Activated CD4-positive, alpha-beta T cell treated with anti-CD3 and anti-CD28 coated beads, Interleukin-10, Interleukin-2, amounts not matched to agents 100 ng/mL and 50 ng/mL, durations not matched to agents 16 hours and 8 hours (primary cell): ENCODE measurements at places on chromosomes 4 and X.

DNA sequence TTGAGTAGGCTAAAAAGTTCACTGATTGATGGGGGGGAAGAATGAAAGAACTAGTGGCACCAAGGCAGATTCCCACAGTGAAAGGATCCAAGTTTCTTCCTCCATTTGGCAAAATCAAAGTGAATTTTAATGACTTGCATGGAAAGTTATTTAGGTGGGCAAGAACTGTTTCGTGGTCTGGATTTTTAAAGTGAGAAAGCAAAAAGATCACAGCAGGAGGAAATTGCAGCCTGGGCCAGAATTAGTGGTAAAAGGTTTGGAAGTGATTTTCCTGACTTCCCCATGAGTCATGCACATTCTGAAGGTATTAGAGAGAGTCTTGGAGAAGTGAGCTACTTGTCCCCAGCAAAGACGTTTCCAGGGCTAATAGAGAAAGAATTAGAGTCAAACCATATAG lies 207.8 kb downstream of the ANTXR2 start:
- no peak for DNase-seq

GRCh38 chrX:132171881-132172280 lies 44.1 kb upstream of the FRMD7 start:
- no peak for DNase-seq

GRCh38 chrX:29911673-29912072 lies 303.7 kb upstream of the MAGEB2 start:
- no peak for DNase-seq

- DNase-seq = no peak
Observed at GRCh38 chr4:44740201-44740600, 13.8 kb upstream of the GNPDA2 start.

GRCh38 chr4:40940317-40940741 lies 190.6 kb downstream of the NSUN7 start:
- no peak for DNase-seq

DNA sequence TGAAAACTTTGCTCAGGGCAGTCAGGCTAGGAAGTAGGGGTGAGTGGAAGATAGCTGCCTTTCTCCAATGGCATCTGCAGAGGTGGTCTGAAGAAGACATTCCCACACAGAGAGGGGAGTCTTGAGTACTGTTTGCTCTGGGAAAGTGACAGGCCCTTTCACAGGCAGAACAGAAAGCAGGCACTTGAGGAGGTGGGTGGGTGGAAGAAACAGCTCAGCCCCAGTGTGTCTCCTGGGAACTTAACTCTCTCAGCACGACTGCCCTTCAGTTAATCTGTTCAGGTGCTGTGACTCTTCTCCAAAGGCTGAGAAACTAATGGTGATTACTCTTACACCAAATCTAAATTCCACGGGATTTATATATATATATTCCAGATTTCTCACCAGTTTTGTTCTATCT lies 28.3 kb downstream of the ENOPH1 start:
- DNase-seq = no peak

- DNase-seq = no peak
Observed at GRCh38 chr4:120591038-120591437, 331.5 kb downstream of the PRDM5 start.

GRCh38 chr4:46931981-46932380 lies 22.9 kb upstream of the COX7B2 start:
- DNase-seq = peak; percentile 20

- no peak for DNase-seq
Observed at GRCh38 chrX:23887451-23887850, 20.3 kb downstream of the APOO start.

DNA sequence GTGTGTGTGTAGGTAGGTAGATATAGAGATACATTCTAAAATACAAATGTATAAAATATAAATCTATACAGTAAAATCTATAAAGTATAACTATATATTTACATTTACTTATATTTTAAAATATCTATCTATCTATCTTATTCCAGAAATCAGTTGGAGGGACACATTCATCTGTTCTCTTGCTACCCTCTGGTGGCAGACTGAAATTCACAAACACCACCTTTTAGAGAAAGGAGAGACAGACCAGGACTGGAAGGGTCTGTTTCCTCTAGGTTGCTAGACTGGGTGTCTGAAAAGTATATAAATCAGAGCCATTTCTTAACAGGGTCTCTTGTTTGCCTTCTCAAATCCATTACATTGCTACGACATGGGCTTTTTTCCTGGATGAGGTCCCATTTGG lies 343.0 kb downstream of the OPHN1 start:
- no peak for DNase-seq

DNA sequence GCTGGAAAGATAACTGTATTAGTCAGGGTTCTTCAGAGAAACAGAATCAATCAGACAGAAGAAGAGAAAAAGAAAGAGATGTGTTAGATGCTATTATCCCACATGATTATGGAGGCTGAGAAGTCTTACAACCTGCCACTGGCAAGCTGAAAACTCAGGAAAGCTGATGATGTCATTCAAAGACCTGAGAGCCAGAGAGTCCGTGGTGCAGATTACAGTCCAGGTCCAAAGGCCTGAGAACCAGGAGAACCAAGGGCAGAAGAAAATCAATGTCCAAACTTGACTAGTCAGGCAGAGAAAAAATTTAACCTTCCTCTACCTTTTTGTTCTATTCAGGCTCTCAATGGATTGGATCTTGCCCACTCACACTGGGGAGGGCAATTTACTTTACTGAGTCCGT lies 172.5 kb downstream of the QDPR start:
- no peak for DNase-seq

GRCh38 chrX:34112459-34112858 lies 19.7 kb downstream of the FAM47A start:
- no peak for DNase-seq

- no peak for DNase-seq
Observed at GRCh38 chr4:139609647-139610046, 53.6 kb upstream of the SETD7 start.

- no peak for DNase-seq
Observed at GRCh38 chr4:99803566-99804101, 13.0 kb upstream of the DAPP1 start.

DNA sequence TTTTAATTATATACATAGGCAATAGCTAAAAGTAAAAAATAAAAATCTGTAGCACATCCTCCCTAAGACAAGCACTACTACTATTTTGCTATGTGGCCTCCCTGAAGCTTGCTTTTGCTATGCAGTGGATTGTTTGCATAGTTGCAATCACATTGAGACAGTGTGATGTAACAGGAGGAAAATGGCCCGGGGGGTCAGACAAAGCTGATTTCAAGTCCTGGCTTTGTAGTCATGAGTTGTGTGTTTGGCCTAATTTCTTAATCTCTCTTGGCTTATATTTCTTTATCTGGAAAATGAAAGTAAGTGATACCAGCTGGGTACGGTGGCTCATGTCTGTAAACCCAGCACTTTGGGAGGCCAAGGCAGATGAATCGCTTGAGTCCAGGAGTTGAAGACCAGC lies 166.6 kb downstream of the LHFPL1 start:
- no peak for DNase-seq

DNA sequence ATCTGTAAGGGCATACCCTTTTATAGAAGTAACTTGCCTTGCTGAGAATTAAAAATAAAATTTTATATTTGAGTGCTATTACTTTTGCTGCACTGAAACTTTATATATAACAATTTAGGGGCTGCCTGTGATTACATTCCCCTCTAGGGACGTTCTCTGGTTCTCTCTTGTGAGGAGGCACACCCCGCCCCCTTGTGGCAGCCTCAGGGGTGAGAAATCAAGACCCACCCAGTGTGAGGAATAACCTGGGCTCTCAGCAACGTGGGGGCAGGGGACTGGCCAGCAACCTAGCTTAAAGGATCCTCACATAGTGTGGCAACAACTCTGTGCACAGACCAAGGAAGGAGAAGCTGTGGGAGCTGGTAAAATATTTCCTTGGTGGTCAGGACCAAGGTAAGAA lies 43.7 kb downstream of the MAGEA9 start:
- peak; percentile 55 for DNase-seq

DNA sequence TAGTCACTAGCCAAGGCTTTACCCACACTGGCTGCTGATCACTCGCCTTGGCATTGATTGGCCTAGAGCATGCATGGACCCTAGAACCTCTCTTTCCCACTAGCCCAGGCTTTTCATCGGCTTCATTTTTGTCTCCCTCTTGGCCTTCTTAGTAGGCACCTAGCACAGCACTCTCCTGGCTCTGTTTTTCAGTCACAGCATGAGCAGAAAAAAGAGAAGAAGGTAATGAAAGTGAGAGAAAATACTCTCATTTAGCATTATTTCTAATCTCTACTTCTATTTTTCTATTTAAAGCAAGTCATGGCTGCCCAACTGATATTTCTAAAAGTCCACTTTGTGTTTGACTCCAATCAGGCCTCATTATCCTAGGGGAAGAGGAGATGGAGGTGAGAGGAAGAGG lies 267.2 kb downstream of the FBXO8 start:
- no peak for DNase-seq

DNA sequence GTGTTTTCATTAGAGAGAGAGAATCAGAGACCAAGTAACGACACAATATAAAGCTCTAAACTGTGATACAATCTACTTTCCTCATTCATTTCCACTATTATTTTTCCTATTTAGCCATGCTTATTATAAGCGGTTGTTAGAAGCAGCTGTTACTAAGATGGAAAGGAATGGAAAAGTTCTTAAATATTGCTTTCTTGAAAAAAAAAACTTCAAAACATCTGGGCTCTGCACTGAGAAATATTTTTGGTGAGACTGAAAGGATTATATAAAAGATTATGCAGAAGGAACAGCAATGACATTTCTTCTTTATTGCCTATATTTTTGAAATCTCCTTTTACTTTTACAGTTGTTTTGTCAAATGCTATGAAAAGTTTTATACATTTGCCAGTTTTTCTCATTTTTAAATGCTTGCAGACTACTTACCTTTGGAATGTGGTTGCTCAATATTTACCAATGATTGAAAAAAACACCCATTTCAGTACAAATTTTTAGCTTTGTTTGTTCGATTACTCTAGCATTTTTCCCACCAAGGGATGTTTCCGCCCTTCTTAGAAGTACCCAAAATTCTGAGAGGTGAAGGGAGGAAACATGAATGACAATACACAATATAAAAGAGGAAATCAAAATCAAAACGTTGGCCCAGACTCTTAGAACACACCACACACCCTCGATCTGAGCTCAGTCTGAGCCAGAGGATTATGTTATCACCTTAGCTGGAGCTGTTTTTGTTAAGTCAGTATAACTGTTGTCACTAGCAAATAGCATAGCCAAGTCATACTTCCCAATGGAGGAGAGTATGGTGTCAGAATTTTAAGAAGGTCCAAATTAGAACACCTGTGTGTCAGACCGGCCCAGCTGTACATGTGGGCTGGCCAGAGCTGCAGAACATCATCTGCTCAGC lies 18.4 kb downstream of the DKK2 start:
- DNase-seq = no peak

- DNase-seq = no peak
Observed at GRCh38 chrX:39581411-39581810, 516.3 kb downstream of the BCOR start.

- no peak for DNase-seq
Observed at GRCh38 chr4:87839592-87839946, 6.8 kb downstream of the MEPE start.

DNA sequence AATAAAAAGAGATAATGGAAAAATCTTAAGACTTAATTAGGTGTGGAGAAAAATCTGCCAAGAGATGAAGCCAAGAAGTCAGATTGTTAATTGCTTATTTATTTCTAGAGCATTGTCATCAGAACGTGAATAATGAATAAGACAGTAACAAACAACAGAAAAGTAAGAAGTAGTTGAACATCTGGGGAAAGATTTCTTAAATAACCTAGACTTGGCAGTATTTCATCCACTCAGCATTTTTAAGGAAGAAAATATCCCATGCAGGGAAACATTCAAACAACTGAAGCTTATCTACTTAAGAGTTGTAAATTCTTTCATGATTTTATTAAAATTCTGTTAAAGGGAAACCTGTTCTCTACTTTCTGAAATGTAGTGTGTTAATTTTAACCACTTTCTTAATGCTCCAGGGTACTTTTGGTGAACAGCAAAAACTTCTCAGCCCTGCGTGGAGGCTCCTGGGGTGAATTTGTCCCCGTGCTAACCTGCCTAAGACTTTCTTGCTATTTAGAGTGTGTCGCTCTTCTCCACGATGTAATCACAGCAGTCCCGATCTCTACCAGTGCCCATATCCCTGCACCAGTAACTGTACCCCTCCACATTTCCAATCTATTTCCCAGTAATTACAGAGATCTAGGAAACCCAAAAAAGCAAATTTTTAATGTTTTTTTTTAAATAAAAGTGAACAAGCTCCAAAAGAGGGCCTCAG lies 124.6 kb downstream of the CORIN start:
- no peak for DNase-seq

DNA sequence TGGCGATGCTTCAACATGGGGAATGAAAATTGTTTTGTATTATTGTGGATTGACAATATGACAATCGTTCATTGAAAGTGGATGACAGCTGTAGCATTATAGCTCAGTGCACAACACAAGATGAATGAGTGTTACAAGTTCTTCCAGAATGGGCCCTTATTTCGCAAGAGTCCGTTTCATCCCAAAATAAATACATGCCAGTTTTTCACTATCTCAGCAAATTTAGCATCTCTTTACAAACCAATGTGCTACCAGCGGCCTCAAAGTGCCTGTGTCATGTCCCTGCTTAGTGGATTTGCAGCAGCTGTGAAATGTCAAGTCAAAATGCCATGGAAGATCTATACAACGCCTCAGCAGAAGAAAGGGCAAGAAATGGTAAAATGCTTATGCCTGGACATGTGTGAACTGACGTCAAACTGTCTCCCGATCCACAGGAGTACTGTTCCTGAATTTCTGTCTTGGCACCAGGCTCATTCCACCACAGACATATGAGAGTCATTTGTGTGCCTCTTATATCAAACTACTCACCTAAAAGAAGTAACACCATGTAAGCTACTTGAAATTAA lies 109.6 kb downstream of the MAML3 start:
- DNase-seq = no peak

- DNase-seq = no peak
Observed at GRCh38 chr4:127165971-127166370, 466.8 kb upstream of the INTU start.

- peak; percentile 71 for DNase-seq
Observed at GRCh38 chr4:113760795-113761619, 531 bp downstream of the CAMK2D start.

GRCh38 chr4:112379306-112379705 lies 82.1 kb downstream of the ALPK1 start:
- DNase-seq = no peak

- no peak for DNase-seq
Observed at GRCh38 chrX:132474544-132475248, 14.1 kb downstream of the MBNL3 start.

GRCh38 chrX:138996268-138996667 lies 284.8 kb upstream of the FGF13 start:
- no peak for DNase-seq

DNA sequence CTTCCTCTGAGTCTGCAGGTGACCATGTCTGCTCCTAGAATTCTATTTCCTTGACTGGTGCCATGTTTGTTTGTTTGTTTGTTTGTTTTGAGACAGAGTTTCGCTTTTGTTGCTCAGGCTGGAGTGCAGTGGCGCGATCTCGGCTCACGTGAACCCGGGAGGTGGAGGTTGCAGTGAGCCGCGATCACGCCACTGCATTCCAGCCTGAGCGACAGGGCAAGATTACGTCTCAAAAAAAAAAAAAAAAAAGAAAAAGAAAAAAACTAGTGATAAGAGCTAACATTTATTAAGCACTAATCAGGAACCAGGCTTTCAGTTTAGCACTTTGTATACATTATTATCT lies 7.2 kb downstream of the SAT1 start:
- DNase-seq = no peak

GRCh38 chrX:129654652-129655546 lies at the start of gene APLN:
TSS of gene APLN (minus strand) at chrX:129654956. CDS start at chrX:129654630, 326 bp downstream.
- DNase-seq = no peak
